ENCODE measurements at places on chromosomes 3 and 15.

GRCh38 chr3:42605546-42606173 is 5.2 kb downstream of the NKTR start:
- no peak for DNase-seq

GRCh38 chr3:143445118-143445517 is 325.5 kb downstream of the CHST2 start:
- no peak for DNase-seq

DNA sequence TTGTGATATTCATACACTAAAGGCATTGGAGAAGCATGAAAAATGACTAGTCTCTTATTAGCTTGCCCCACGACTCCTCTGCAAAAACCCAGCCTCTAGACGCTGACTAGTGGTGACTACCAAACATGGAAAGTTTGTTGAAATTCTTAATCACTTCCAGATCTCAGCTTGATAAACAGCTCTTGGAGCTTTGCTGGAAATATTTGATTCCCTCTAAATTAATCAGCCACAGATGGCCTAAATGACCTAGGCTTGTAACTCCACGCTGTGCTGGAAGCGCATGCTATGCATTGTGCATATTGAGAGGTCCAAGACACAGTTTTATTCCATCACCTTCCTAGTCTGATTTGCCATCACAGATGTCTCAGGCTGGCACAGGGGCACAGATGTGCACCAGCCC is 244.7 kb upstream of the ST8SIA2 start:
- DNase-seq, result no peak

DNA sequence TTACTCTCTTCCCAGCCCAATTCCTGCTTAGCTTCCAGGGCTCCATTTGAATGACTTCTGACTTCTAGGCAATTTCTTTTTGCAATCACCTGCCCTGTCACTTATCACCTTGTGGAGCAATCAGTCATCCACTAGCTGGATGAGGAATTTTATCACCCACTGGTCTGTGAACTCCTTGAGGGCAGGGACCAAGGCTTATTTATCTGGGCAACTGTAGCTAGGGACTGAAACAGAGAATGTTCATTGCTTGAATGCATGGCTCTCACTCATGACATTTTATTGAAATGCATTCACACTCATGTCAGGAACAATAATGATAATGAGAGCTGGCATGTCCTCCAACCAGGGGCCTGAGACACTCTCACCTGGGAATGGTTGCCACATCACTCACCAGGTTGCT is 15.5 kb downstream of the TNFAIP8L3 start:
- DNase-seq, result no peak

- no peak for DNase-seq
These were observed 965.3 kb upstream of the CFAP20DC start for GRCh38 chr3:60015032-60015705.

GRCh38 chr3:29802057-29802456 is 521.2 kb downstream of the RBMS3 start:
- DNase-seq, result no peak

- DNase-seq, result no peak
These were observed 65.8 kb upstream of the TNFAIP8L3 start for GRCh38 chr15:51160484-51160883.

GRCh38 chr3:6601374-6601773 is 259.5 kb upstream of the GRM7 start:
- DNase-seq, result no peak

DNA sequence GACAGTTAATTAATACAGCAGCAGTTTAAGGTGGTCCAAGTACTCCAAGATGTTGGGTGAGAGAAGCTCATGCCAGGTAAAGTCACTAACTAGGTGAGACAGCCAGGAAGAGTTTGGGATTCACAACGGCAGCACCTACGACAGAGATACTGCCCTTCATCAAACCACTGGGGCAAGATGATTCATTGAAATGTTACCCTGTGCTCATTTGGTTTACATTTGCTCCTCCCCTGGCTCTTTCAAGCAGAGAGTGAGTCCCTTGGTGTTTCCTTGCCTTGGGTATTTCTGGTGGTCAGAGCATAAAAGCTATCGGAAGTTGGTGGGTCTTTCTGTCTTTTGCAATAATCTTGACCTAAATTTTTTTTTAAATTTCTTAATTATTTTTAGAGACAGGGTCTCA is 19.9 kb upstream of the PDE8A start:
- no peak for DNase-seq

- DNase-seq, result no peak
These were observed 29.7 kb downstream of the TEX9 start for GRCh38 chr15:56394909-56395308.

DNA sequence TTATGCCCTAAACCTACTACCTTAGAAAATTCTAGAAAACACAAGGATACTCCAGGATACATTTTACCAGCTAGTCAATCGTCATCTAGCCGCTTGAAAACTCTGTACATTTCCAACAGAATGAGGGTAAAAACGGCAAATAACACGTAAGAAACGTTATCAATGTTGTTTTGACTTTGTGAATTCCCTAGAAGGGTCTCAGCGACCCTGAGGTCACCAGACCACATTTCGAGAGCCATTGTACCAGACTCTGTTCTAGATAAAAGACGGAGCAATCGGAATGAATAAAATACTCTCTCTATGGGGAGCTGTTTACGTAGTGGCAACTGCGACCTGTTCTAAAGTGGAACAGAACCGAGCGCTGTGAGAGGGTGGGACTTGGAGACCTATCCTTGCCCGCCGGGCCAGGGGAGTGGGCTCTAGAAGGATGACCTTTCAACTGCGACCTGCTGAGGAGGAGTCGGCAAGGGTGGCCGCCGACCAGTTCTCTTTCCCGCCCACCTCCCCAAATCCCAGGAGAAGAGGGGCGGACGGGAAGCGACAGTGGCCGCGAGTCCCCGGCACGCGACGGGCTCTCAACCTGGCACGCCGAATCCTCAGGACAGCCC is 778 bp upstream of the AP4E1 start:
- DNase-seq, result no peak

DNA sequence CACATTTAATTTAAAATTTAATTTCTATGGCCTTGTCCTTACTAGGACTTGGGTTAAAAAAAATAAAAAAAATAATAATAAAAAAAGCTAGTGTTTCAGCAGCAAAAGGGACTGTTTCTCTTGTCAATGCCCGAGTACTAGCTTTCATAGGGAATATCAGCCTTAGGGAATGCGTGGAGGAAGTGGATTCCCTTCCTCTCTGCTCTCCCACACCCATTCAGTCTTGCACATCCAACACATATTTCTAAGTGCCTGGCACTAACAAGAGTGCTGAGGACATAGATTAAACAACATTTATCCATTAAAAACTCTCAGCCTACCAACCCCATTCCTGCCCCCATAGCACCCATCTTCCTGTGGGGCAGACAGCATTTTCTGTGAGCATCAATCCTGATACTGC is 6.2 kb downstream of the ZNF385D start:
- no peak for DNase-seq

GRCh38 chr3:100976611-100977010 is 16.6 kb downstream of the ABI3BP start:
- no peak for DNase-seq

Data from HEK293T (cell line).